Activated naive CD4-positive, alpha-beta T cell treated with anti-CD3 and anti-CD28 coated beads for 36 hours (primary cell): ENCODE measurements at places on chromosomes 3 and 15. TPM values are rescaled to one million over a fixed set of nuclear protein-coding genes. Genes with fewer than 3 reads are reported as not detected.

DNA sequence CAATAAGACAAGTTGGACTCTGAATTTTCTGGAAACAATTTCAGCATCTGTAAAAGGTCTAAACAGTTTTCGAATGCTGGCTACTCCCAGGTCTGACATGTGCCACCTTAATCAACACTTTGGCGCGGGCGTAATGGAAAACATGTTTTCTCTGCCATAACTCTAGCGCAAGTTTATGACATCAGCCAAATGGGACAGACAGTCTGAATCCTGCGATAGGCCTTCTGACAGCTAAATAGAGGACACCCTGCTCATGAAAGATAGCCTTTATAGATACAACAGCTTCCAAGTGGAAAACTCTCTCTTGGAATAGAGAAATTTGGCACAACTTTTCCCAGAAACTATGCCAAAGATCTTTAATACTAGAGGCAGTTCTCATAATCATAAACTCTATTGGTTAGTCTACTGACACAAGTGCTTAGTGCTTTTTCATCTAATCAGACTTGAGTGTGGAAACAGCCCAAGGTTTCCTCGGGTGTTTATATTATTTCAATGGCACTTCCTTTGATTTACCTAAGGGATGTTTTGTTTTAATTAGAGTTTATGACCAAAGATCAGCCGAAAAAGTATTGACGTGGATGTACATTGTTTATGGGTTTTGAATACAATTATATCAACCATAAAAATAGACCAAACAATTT lies 120.1 kb upstream of the DPH6 start:
- no peak overlapping the region for H3K27ac ChIP-seq
- no peaks in the 10 kb centered on the region for H3K36me3 ChIP-seq
- peaks cover 3% of the 10 kb centered on the region for H3K27me3 ChIP-seq

DNA sequence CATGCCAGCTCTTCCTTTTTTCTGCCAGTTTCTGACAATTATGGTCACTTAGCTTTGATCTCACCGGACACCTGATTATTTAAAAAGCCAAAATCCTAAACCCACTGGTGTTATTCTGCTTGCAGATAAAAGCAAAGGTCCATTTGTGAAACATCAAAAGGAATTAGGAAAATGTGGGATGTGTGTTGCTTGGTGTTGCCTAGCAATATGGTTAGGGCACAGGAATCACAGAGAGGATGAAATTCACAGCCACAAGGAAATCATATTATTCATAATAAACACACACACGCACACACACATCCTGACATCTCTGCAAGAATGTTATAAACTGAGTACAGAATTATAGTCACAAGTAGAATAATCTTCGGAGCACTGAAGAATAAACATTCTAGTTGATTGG lies 89.3 kb upstream of the BHLHE40 start:
- H3K4me1 ChIP-seq, result peaks cover 40% of the 10 kb centered on the region
- DNase-seq, result no peak
- no peaks in the 10 kb centered on the region for H3K27me3 ChIP-seq
- peak overlapping the region; percentile 85 for H3K27ac ChIP-seq
- no peak overlapping the region for H3K4me3 ChIP-seq
- no peaks in the 10 kb centered on the region for H3K36me3 ChIP-seq

DNA sequence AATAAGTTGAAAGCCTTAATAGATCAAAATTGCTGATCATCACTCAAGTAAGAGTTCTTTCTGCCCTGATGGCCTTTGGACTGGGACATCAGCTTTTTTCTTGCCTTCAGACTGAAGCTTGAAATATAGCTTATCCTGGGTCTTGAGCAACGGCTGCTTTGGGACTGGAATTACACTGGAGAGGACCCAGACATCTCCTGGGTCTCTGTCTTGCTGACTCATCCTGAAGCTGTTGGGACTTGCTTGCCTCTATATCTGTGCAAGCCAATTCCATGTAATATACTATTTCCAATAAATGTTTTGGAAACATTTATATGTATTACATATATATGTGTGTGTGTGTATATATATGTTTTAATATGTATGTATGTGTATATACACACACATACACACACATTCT lies 260.2 kb downstream of the PDZRN3 start:
- H3K27me3 ChIP-seq, result no peaks in the 10 kb centered on the region
- H3K4me3 ChIP-seq, result no peak overlapping the region
- no peaks in the 10 kb centered on the region for H3K36me3 ChIP-seq
- H3K4me1 ChIP-seq, result no peaks in the 10 kb centered on the region

- H3K4me1 ChIP-seq, result no peaks in the 10 kb centered on the region
- no peak overlapping the region for H3K27ac ChIP-seq
- no peak overlapping the region for H3K4me3 ChIP-seq
Observed at GRCh38 chr15:93312891-93313486, 224.0 kb upstream of the RGMA start.

- no peak overlapping the region for H3K27ac ChIP-seq
- H3K4me1 ChIP-seq, result peaks cover 83% of the 10 kb centered on the region
- no peak overlapping the region for H3K4me3 ChIP-seq
- peaks cover 3% of the 10 kb centered on the region for H3K36me3 ChIP-seq
- no peaks in the 10 kb centered on the region for H3K27me3 ChIP-seq
Observed at GRCh38 chr15:101201411-101202174, 50.3 kb downstream of the CHSY1 start.

DNA sequence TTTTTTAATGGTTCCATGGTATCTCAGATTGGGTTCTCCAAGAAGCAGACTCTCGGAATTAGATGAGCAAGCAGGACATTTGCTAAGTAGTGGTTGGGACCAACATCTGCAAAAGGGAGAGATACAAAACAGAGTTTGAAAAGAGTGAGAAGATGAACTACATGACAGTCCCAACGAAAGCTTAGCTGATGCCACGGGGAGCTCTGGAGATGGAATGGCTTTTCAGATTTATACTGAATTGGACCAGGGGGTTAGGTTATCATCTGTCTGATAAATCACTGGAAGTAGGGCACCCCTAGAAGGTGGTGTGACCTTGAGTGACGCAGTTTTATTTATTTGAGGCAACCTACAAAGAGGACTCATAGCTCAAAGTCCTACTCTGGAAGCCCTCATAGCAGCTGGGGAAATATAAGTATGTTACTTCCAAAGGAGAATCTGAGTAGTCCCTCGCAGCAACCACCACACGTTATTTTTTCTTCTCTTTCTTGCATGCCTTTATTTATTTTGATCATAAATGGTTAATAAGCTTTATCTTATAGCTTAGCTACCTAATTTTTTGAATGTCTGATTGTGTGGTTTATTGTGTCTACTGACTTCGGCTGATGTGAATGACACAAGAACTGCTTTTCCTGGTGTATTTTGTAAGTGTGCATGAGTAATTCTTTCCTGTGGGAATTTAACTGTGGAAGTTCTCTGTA lies 815.4 kb downstream of the SQOR start:
- H3K4me3 ChIP-seq, result no peak overlapping the region
- no peak for DNase-seq
- H3K36me3 ChIP-seq, result no peaks in the 10 kb centered on the region
- no peak overlapping the region for H3K27ac ChIP-seq
- no peaks in the 10 kb centered on the region for H3K27me3 ChIP-seq
- H3K4me1 ChIP-seq, result no peaks in the 10 kb centered on the region

- no peak for DNase-seq
- no peak overlapping the region for H3K4me3 ChIP-seq
- H3K27ac ChIP-seq, result no peak overlapping the region
- no peaks in the 10 kb centered on the region for H3K4me1 ChIP-seq
- H3K36me3 ChIP-seq, result no peaks in the 10 kb centered on the region
- no peaks in the 10 kb centered on the region for H3K27me3 ChIP-seq
Observed at GRCh38 chr3:162984746-162985145, 1488.1 kb downstream of the OTOL1 start.

- H3K36me3 ChIP-seq, result peaks cover 32% of the 10 kb centered on the region
- H3K27me3 ChIP-seq, result no peaks in the 10 kb centered on the region
- peaks cover 45% of the 10 kb centered on the region for H3K4me1 ChIP-seq
- peak; percentile 30 for DNase-seq
Observed at GRCh38 chr3:112333381-112334317, 693 bp downstream of the CD200 start.

DNA sequence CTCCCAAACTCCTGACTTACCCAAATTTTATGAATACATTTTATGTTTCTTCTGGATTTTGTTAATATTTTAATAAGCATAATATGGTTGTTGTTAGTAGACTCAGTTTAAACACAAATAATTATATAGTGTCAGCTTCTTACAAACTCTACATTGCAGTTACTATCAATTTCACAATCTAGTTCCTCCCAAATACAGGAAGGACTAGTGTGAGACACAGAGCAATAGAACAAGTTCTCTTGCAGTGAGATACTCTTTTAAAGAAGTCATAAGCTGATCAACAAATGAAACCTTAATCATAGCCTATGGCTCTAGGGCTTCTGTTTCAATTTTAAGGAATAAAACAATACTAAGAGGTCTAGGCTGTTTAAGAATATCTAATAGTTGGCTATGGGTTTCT lies 86.1 kb downstream of the SAMMSON start:
- peaks cover 3% of the 10 kb centered on the region for H3K27me3 ChIP-seq
- H3K4me1 ChIP-seq, result no peaks in the 10 kb centered on the region
- no peak overlapping the region for H3K27ac ChIP-seq
- no peaks in the 10 kb centered on the region for H3K36me3 ChIP-seq
- no peak overlapping the region for H3K4me3 ChIP-seq
- no peak for DNase-seq

- DNase-seq, result no peak
- H3K27me3 ChIP-seq, result peaks cover 2% of the 10 kb centered on the region
- H3K27ac ChIP-seq, result no peak overlapping the region
- H3K36me3 ChIP-seq, result no peaks in the 10 kb centered on the region
- no peak overlapping the region for H3K4me3 ChIP-seq
- H3K4me1 ChIP-seq, result no peaks in the 10 kb centered on the region
Observed at GRCh38 chr3:61613666-61614065, 52.3 kb downstream of the PTPRG start.

DNA sequence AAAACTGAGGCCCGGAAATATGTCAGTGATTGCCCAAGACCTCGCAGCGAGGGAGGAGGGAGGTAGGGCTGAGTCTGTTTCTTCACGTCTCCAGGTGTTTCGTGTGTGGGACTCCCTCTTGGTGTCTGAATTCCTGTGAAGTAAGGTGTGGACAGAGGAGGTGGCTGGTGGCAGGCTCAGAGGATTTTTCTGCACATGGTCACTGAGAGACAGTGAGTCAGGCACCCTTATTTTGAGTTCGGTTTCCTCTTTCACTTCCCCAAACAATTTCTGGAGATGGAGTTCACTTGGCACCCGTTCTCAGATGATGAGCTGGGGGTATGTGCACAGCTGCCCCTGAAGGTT lies 46.3 kb upstream of the VPS8 start:
- DNase-seq, result no peak
- H3K27ac ChIP-seq, result no peak overlapping the region
- no peaks in the 10 kb centered on the region for H3K27me3 ChIP-seq
- H3K4me1 ChIP-seq, result no peaks in the 10 kb centered on the region

Gene DHFR2
- 5.3 TPM for total RNA-seq

DNA sequence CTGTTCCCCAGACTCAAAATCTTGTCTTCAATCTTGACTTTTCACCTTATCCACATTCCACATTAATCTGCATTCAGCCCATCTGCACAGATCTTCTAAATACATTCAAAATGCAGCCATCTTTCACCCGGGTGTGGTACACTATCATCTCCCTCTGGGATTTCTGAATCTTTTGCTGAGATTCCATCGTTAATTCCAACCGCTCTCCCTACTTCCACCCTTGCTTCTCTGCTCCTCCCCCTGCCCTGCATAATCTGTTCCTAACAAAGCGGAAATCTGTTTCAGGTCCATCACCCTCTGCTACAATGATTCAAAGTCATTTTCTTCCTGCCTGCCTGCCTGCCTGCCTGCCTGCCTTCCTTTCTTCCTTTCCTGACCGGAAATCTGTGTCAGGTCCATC lies 7.9 kb upstream of the GOLGA8B start:
- no peaks in the 10 kb centered on the region for H3K27me3 ChIP-seq
- peaks cover 8% of the 10 kb centered on the region for H3K4me1 ChIP-seq
- H3K36me3 ChIP-seq, result no peaks in the 10 kb centered on the region
- H3K4me3 ChIP-seq, result no peak overlapping the region
- no peak overlapping the region for H3K27ac ChIP-seq
- DNase-seq, result no peak

Gene ITGB5
- 0.59 TPM for total RNA-seq

Gene CD200R1
- total RNA-seq, result 1.1 TPM

DNA sequence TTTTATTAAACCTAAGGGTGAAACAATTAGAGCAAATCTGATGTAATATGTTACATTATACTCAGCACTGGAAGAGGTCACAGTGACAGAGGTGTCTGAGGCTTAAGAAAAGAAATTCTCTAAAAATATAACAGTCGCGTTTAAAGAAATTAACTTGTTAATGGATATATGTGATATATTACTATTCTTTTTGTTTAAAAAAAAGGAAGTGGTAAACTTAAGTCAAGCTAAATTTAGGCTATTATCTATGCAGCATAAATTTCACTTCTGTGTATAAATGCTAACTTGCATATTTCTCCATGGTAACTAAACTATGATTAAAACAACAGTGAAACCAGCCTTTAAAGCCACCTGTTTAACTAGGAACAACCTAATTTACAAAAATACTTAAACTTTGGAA lies 191.3 kb downstream of the FOXP1 start:
- H3K4me1 ChIP-seq, result peaks cover 73% of the 10 kb centered on the region
- peaks cover 3% of the 10 kb centered on the region for H3K36me3 ChIP-seq
- H3K4me3 ChIP-seq, result no peak overlapping the region

DNA sequence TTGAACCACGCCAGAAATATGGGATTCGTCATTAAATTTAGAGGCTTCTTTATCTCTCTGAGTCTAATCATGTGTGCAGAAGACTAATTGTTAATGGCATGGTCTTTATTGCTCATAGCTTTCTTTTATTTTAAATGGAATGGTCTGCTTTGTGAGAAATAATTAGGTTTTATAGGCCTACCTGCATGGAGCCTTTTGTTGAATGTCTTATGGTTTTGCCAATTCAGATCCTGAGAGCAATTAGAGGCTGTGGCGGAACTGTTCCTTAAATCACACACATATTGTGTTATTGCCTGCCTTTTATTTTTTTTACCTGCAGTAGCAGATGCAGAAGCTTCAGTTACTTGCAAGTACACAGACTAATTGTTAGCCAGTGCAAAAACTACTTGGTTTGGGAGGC lies 306.2 kb downstream of the NLGN1 start:
- DNase-seq, result no peak
- H3K4me3 ChIP-seq, result no peak overlapping the region
- H3K27me3 ChIP-seq, result no peaks in the 10 kb centered on the region
- H3K27ac ChIP-seq, result no peak overlapping the region
- no peaks in the 10 kb centered on the region for H3K4me1 ChIP-seq

- H3K36me3 ChIP-seq, result no peaks in the 10 kb centered on the region
- no peak overlapping the region for H3K4me3 ChIP-seq
- H3K27me3 ChIP-seq, result peaks cover 5% of the 10 kb centered on the region
- H3K4me1 ChIP-seq, result peaks cover 9% of the 10 kb centered on the region
- no peak overlapping the region for H3K27ac ChIP-seq
Observed at GRCh38 chr3:171690281-171690680, 120.0 kb downstream of the PLD1 start.

GRCh38 chr15:80138961-80139360 lies 13.8 kb upstream of the FAH start:
- no peaks in the 10 kb centered on the region for H3K27me3 ChIP-seq
- H3K36me3 ChIP-seq, result peaks cover 9% of the 10 kb centered on the region
- H3K4me3 ChIP-seq, result no peak overlapping the region
- no peak overlapping the region for H3K27ac ChIP-seq

Gene KNL1
- total RNA-seq, result 31.0 TPM

Gene CPN2
- total RNA-seq, result not detected

Gene STRC
- total RNA-seq, result 0.77 TPM

GRCh38 chr3:15557511-15557946 lies 36.0 kb upstream of the COLQ start:
- H3K27me3 ChIP-seq, result no peaks in the 10 kb centered on the region
- peaks cover 16% of the 10 kb centered on the region for H3K4me1 ChIP-seq
- H3K36me3 ChIP-seq, result peaks cover 7% of the 10 kb centered on the region
